ENCODE measurements at places on chromosomes 3 and 15. TPM values are rescaled to one million over a fixed set of nuclear protein-coding genes. Genes with fewer than 3 reads are reported as not detected.

Gene TMOD2
- 7.0 TPM for total RNA-seq

- no peak for DNase-seq
Observed at GRCh38 chr15:71109905-71110304, 5.4 kb upstream of the THSD4 start.

Gene FSTL1
- 327 TPM for total RNA-seq

DNA sequence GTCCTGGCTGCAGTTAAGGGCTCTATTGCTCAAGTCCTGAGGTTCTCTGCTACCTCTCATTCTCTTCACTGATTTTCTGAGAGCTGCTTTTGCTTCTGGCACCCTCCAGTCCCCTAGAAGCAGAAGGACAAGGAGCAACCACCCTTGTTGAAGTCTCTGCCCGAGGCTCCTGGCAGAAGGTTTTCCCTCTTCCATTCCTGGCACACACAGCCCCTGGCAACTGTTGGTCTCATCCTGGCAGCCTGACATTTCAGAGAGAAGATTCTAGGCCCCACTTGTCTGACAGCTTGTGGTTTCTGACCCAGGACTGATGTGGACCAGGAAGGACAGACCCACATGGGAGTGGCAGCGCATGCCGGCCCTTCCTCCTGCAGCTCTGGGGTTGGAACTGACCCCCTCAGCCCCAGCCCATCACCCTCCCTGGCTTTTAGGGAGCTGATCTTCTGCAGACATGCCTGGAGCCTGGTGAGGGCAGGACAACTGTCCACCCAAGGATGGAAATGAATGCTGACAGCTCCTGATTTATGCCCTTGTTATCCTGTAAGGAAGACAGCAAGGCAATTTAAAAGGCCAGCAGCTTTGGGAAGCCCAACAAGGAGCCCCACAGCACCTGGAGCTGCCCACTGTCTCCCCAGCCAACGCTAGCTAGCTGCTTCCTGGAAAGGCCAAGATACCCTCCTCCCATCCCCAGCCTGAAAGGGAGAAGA, 13.0 kb upstream of the NTRK3 start:
- DNase-seq: no peak

Gene KCNH8
- 0.08 TPM for total RNA-seq

- peak; percentile 51 for DNase-seq
Observed at GRCh38 chr15:63189941-63190768, 749 bp downstream of the RAB8B start.

DNA sequence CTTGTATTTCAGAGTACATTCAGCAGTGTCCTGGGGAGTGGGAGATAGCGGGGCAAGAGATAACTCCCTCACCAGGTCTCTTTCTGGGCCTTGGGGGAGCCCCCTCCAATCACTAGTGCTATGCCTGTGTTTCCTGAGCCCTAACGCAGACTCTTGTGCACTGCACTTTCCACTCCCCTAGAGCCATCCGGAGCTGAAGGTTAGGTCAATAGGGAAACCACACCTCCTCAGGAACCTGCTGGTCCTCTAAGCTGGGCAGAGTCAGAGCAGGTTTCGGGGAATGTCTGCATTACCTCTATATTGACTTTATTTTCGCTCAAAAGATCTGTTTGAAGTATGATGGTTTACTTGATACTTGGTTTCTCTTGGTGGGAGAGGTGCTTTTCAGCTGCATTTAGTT, 617.0 kb upstream of the ROBO1 start:
- no peak for DNase-seq

DNA sequence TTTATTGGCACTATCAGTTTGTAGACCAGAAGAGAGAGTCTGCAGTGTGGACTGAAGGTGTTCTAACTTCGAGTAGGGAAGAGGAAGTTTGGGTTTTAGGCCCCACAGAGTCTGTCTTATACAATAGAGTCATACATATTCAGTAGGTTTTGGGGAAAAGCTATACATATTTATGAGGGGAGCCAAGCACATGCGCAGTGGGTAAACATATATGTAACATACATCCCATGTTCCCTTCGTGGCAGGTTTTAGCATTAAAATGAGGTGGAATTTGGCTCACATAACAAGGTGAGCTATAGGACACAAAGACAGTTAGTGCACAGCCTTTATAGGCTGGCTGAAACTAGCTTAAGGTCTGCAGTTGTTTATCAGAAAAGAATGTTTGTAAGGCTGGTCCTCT, 4.9 kb downstream of the GALK2 start:
- DNase-seq: no peak

DNA sequence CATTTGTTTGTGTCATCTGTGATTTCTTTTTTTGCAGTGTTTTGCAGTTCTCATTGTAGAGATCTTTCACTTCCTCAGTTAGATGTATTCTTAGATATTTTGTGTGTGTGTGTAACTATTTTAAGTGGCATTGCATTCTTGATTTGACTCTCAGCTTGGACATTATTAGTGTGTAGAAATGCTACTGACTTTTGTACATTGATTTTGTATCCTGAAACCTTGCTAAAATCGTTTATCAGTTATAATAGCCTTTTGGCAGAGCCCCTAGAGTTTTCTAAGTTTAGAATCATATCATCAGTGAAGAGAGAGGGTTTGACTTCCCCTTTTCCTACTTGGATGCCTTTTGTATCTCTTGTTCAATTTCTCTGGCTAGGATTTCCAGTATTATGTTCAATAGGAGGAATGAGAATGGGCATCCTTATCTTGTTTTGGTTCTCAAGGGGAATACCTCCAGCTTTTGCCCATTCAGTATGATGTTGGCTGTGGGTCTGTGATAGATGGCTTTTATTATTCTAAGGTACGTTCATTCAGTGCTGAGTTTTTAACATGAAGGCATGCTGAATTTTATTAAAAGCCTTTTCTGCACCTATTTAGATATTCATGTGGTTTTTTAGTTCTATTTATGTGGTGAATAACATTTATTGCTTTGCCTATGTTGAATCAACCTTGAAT, 211.7 kb downstream of the MBNL1 start:
- DNase-seq: no peak

- DNase-seq: no peak
Observed at GRCh38 chr3:139528924-139529323, 10.6 kb downstream of the RBP1 start.

- peak; percentile 1 for DNase-seq
Observed at GRCh38 chr15:88376574-88377174, 90.5 kb downstream of the MRPL46 start.

- DNase-seq: no peak
Observed at GRCh38 chr15:79475306-79475705, 43.2 kb downstream of the MINAR1 start.

Gene GOLGA6L7
- not detected for total RNA-seq

DNA sequence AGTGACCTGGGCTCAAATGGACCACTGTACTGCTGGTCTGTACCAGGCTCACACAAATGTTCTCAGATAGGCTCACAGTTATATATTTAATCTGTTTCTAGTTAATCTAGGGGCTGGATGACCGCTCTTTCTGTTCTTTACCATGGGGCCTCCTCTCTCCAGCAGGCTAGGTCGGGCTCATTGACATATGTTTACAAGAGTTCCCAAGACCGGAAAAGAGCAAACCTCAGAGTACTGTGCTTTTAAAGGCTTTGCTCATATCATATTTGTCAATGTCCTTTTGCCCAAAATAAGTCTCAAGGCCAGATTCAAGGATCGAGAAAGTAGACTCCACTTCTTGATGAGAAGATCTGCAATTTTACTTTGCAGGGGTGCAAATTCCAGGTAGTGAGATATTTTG, 348.0 kb upstream of the EPHA6 start:
- DNase-seq: no peak

GRCh38 chr3:59512066-59512465, 462.2 kb upstream of the CFAP20DC start:
- DNase-seq: no peak

DNA sequence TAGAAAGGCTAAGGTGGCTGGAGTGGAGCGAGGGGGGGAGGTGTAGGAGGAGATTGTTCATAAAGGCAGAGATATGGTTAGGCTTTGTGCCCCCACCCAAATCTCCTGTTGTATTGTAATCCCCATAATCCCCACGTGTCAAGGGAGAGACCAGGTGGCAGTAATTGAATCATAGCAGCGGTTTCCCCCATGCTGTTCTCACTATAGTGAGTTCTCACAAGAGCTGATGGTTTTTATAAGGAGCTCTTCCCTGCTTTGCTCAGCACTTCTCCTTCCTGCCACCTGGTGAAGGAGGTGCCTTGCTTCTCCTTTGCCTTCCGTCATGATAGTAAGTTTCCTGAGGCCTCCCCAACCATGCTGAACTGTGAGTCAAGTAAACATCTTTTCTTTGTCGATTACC, 64.7 kb upstream of the CFAP161 start:
- no peak for DNase-seq

- DNase-seq: no peak
Observed at GRCh38 chr3:127062926-127063325, 80.0 kb downstream of the PLXNA1 start.

DNA sequence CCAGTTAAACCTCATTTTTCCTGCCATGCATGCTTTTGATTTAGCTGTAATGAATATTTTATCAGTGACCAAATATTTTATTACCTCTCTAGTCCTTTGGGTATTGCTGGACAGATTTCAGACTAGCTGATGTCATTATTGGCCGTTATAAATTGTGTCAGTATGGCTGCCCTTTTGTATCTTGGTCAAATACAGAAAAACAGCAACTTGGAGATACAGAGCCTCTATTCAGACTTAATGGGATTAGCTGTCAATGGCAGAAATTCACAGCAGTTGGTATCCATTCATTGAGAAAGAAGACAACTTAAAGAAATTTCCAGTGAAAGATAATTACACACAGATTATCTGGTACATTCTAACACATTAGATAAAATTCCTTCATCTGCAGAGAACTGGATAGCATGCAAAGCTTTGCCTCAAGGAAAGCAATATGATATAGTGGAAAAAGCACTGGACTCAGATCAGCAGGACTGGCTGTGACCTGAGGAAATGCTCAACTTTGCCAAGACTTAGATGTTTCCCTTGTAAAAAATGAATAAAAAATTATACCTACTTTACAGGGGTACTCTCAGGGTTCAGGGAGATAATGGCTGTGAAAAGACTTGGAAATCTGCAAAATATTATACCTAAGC, 20.8 kb downstream of the COL6A6 start:
- no peak for DNase-seq

- peak; percentile 48 for DNase-seq
Observed at GRCh38 chr3:134614955-134615354, 35.9 kb downstream of the KY start.

Gene IL17RB
- 0.83 TPM for total RNA-seq

Gene SPATA12
- total RNA-seq: not detected
